Fibroblast of the aortic adventitia (primary cell): ENCODE measurements at places on chromosomes 4 and X. TPM values are rescaled to one million over a fixed set of nuclear protein-coding genes. Genes with fewer than 3 reads are reported as not detected.

The PRDM5 gene
- total RNA-seq = 18.4 and 25.8 TPM in 2 replicates

The SSX2B gene
- total RNA-seq = 0.09 TPM in 1 of 2 replicates, not detected in the other

The FGF5 gene
- 0.98 and 55.9 TPM in 2 replicates for total RNA-seq

The WWC2 gene
- total RNA-seq = 21.5 and 47.0 TPM in 2 replicates

The SMIM14 gene
- total RNA-seq = 121 and 122 TPM in 2 replicates

The BBS7 gene
- 17.8 and 24.3 TPM in 2 replicates for total RNA-seq

The PLAC8 gene
- total RNA-seq = 0.36 and 1.1 TPM in 2 replicates

The STOX2 gene
- total RNA-seq = 1.1 and 1.5 TPM in 2 replicates

The CXCL11 gene
- not detected in 2 replicates for total RNA-seq

The SPIN2A gene
- total RNA-seq = 0.63 TPM in 1 of 2 replicates, not detected in the other

The PWWP3B gene
- 8.1 TPM in 1 of 2 replicates, not detected in the other for total RNA-seq

The FAM133A gene
- total RNA-seq = 0.45 TPM in 1 of 2 replicates, not detected in the other

The CYBB gene
- total RNA-seq = not detected in 2 replicates

The KCNE5 gene
- total RNA-seq = 0.16 and 0.36 TPM in 2 replicates

The TKTL2 gene
- total RNA-seq = not detected in 2 replicates

The CLRN2 gene
- not detected in 2 replicates for total RNA-seq

The GIMD1 gene
- not detected in 2 replicates for total RNA-seq

The POLN gene
- total RNA-seq = 3.7 and 4.9 TPM in 2 replicates

The ZNF518B gene
- total RNA-seq = 15.0 and 31.4 TPM in 2 replicates

The PCYT1B gene
- total RNA-seq = 0.27 and 0.74 TPM in 2 replicates

The VSIG1 gene
- total RNA-seq = 0.09 TPM in 1 of 2 replicates, not detected in the other

The SCML1 gene
- 12.0 and 17.7 TPM in 2 replicates for total RNA-seq

The CDS1 gene
- total RNA-seq = 0.36 and 0.57 TPM in 2 replicates

The HELT gene
- not detected in 2 replicates for total RNA-seq

The CLCN4 gene
- 6.7 and 15.1 TPM in 2 replicates for total RNA-seq

The EPHA5 gene
- 30.2 and 50.2 TPM in 2 replicates for total RNA-seq

The IGFBP7 gene
- 263 and 2,449 TPM in 2 replicates for total RNA-seq

The COPS4 gene
- total RNA-seq = 37.5 and 69.3 TPM in 2 replicates

The CXCL10 gene
- not detected in 2 replicates for total RNA-seq
